ENCODE measurements at places on chromosomes 2 and 18.

- no peak for DNase-seq
Observed at GRCh38 chr18:80194874-80195570, 52.3 kb downstream of the PARD6G start.

GRCh38 chr2:207681431-207681830, 30.0 kb upstream of the CCNYL1 start:
- DNase-seq, result no peak

DNA sequence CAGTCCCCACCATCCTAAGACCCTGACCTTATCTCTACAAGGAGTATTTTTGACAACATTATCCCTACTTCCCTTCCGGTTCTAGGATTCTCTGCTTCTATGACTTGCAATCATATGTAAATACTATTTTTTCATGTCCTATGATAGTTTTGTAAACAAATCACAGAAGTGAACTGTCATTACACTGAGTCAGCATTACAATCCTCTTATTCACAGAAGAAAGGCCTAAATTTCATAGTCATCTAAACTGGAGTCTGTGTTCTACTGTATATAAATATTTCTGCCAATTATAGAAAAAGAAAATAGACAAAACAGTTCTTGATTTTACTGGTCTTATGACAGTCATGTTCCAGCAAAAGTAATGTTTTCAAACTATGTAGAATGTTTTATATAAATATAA, 265.1 kb downstream of the NCKAP5 start:
- DNase-seq, result no peak

GRCh38 chr2:86608832-86609410, 14.7 kb downstream of the RNF103 start:
- no peak for DNase-seq

GRCh38 chr2:189545418-189545817, 35.2 kb downstream of the SLC40A1 start:
- DNase-seq, result no peak

DNA sequence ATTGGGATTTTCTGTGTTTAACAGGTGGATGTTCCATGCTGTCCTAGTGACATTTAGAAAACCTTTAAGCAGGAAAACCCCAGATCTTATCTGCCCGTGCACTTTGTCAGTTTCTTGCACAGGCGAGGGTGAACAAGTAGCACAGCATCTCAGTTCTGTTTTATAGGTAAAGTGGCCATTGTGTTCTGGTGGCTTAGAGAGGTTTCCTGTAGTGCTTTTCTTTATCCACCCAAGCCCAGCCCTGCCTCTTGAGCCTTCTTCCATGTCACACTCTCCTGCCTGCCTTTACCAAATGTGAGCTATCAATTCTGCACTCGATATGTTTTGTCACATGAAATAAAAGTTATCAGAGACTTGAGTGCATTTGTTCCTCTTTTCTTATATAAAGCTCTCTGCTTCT, 135.3 kb upstream of the NOSTRIN start:
- DNase-seq, result no peak

DNA sequence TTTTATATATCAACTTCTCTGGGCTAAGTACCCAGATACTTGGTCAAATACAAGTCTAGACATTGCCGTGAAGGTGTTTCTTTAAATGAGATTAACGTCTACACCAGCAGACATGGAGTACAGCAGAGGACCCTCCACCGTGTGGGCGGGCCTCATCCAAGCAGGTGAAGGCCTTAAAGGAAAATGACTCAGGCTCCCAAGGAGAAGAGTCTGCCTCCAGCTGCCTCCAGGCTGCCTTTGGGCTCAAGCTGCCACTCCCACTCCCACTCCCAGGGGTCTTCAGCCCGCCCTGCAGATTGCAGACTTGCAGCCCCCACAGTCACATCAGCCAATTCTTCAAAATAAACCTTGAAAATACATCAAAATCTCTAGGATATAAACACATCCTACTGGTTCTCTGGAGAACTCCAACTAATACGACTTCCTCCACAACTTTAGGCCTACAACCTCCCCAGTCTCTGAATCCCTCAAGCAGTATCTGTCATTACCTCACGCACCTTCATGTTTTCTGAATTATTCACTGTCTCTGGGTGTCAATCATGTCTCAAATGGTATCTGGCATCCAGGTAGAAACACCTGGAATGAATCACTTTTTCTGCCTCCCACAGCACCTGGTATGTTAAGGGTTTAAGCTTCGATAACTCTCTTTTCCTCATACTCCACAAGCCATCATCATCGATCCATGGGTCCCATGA, 6.9 kb downstream of the ITGB1BP1 start:
- DNase-seq, result no peak

DNA sequence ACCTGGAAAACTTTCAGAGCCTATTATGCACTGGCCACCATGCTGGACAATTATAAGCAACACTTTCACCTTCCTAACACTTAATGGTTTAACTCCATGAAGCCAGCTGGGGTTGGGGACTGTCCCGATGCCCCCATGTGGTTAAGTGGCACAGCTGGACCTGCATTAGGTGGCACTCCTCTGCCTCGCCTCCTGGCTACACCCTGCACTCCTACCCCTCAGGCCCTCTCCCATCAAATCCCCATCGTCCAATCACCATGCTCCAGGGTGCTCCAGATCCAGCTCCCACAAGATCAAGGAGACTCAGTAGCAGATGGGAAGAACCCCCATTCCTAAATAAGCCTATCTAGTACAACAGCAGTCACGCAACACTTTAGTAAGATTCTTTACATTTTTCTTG, 53.8 kb downstream of the HDLBP start:
- no peak for DNase-seq

DNA sequence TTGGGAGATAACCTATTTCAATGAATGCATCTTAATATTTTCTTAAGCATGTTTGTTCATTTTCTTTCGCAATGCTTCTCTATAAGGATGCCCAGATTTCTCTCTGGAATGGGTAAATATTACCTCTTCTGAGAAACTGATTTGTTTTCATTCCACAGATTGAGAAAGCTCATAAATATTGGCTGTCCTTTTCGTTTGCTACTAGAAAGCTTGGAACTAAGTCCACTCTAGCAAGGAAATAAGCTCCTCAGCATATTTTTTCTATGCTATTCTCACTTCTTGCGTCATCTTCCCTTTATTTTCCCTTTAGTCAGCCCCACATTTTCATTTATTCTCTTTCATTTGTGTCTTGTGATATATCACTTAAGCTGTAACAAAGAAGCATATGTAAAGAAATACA, 76.3 kb downstream of the ANTXR1 start:
- DNase-seq, result no peak

DNA sequence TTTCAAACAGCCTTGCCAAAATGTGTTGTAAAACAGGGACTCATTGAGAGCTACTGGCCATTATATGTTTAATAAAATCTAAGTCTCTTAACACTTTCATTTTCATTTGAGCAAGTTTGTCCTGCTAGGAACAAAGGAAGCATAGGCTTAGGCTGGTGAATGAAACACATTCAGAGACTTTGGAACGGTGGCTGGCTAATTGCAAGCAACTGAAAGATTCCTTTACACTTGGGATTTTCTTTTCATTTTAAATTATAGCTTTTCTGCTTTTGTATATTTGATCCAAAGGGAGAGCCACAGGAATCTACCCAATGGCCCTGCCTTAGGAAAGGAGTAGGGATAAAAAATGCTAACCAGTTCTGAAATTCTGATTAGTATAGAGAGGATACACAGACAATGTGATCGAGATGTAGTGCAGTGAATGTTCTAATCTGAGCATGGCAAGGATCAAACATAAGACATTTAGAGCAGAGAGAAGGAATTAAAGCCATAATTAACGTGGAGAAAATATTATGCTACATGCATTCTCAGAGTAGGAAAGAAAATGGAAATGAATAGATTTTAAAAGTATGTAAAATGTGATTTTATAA, 911.4 kb upstream of the SLC39A10 start:
- DNase-seq, result no peak

GRCh38 chr18:50558157-50558556, 1.7 kb upstream of the MAPK4 start:
- no peak for DNase-seq

GRCh38 chr2:220006152-220006621, 378.8 kb downstream of the SLC4A3 start:
- DNase-seq, result no peak

- no peak for DNase-seq
Observed at GRCh38 chr2:204453730-204454167, 91.5 kb upstream of the PARD3B start.

DNA sequence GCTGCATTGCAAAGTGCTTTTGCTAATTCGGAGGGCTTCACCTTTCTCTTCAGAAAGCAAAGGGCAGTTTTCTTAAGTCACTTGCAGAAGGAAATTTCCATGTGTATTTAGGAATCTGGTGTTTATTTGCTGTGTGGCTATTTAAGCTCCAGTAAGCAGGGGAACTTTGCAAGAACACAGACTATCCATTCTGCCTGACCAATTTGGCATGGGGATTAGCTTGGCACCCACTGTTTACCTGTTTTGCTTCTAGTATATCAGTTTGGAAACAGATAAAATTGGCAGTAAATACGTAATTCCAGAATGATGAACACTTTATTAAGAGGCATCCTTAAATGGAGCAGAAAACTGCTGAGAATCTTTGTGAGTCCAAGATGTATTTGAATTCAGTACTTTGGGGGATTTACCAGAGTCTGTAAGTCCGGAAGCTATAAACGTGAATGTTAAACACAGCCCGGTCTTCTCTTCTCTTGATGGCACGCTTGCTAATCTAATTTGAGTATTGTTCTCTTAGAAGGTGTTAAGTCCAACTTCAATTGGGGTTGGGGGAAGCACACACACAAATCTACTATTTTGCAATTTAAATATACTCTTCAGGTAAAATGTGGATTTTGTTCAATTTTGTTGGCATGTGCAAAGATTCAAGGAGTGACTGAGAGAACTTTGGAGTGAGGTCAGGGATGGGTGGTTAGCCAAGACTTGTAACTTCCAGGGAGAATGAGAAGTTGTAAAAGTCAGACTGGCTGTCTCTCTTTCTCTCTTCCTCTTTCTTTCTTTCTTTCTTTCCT, 650 bp downstream of the ACKR3 start:
- DNase-seq, result no peak

- no peak for DNase-seq
Observed at GRCh38 chr2:133054297-133054696, 384.3 kb upstream of the LYPD1 start.

- no peak for DNase-seq
Observed at GRCh38 chr18:50638016-50638883, 78.4 kb downstream of the MAPK4 start.

GRCh38 chr18:45556222-45556621, 59.1 kb upstream of the SLC14A2 start:
- DNase-seq, result no peak

DNA sequence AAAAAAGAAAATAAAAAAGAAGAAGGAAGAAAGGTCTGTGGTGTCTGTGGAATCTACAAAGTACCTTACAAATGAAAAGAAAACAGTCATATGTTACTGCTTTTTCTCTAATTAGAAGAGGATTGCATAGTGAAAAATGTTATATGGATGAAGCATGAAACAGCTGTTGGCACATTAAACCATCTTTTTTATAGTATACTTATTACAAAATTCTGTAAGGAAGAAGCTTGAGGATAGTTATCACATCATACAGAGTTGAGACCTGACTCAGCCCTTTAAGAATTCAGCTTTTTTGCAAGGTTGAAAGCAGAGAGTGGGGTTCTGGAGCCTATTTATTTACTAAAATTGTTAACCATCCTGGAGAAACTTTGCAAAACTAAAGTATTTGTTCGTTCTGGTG, 222.7 kb downstream of the PHLPP1 start:
- DNase-seq, result no peak

DNA sequence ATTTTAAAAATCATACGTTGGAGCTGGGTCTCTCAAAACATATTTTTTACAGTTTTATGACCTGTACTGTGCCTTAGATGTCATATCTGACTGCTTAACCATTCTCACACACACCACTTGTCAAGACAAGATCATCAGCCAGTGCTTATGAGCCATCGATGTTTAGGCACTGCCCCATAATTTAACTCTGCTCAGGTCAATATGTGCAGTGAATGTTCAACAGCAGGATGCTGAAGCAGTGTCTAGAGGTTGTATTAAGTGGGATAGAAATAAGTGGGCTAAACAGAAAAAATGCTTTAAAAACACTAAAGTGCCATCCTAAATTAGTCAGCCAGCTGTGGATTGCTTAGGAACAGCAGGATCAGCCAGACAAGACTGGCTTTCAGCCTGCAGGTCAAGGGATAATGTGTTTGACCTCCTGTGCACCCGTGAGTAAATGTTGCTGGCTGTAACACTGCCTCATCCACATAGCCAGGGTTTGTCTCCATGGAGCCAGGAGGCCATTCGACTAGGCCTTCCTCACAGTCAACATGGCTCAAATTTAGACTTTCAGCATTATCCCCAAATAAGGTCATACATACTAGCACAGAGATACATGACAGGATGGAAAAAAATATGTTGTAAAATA, 139.0 kb upstream of the NXPH2 start:
- DNase-seq, result no peak

- DNase-seq, result no peak
Observed at GRCh38 chr2:201854221-201854801, 48.0 kb downstream of the CDK15 start.

All from stimulated activated CD8-positive, alpha-beta memory T cell treated with anti-CD3 and anti-CD28 coated beads, Interleukin-4, amount 100 ng/mL, for 4 hours (primary cell).